NCI-H2029 (cell line): ENCODE measurements at places on chromosomes 4 and X.

GRCh38 chrX:149490100-149490499 lies 15.0 kb downstream of the IDS start:
- no peak for DNase-seq

DNA sequence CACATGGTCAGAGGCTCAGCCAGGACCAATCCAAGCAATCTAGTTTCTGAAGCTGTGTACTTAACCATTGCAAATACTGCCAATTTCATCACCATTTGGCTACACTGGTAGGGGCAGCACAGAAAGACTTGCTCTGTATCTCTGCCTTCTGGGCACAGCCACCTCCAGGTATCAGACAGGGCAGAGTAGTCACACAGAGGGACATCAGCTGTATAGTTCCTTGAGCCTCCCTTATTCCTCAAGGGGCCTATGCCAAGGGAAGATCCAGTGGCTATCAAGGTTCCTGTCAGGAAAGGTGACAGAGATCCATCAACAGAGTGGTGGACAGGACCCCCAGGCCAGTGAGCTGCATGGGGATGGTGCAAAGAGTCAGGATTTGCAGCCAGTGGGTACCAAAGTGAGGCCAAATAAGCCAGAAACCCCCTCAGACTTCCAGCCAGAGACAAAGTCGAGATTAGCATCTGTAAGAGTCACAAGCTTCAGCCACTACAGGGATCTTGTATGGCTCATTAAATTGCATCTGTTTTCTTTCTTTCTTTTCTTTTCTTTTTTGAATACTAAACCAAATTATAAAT lies 381.6 kb upstream of the CPEB2 start:
- DNase-seq = no peak

DNA sequence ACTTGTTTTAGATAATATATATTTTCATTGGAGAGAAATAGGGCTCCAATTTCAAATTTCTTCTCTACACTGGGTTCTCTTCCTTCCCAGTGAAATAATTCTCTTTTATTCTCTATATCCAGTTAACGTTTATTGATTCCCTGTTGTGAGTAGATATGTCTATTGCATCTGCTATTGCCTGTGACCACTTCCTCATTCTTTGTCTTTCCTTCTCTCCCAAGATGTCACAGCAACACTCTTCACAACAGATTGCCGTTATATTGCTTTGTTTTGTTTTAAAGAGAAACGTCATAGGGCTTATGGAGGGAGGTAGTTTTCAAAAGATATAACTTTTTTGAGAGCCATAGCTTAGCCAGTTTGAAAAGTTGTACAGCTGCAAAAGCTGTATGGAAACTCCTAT lies 343.8 kb downstream of the ARHGAP24 start:
- no peak for DNase-seq

GRCh38 chr4:124839786-124840390 lies 127.4 kb upstream of the ANKRD50 start:
- DNase-seq = no peak

DNA sequence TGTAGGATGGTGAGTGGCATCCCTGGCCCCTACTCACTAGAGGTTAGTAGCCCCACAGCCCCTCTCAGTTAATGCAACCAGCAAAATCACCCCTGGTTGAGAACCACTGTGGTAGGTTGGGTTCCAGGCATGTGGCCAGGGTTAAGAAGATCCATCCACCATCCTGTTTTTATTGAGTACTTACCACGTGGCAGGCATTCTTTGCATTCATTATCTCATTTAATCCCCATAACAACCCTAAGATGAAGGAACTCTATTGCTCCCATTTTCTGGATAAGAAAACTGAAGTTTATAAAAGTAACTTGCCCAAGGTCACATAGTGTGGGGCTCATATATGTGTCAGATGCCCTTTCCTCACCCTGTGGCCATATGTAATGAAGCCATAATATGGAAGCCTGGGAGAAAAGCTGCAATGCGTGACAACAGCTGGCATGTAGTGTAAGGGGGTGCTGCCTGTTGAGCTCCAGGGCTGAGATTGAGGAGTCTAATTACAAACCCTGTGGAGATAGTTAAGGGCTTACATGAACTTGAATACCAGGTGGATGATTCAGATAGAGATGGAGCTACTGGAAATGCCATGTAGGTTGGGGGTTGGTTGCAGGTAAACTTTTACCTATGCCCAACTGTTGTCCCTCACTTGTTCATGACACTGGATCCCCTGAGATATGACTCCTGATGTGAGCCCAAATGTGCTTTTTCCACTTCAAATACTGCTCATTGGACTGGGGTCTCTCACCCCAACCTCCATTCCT lies 100.2 kb upstream of the PGRMC2 start:
- no peak for DNase-seq

DNA sequence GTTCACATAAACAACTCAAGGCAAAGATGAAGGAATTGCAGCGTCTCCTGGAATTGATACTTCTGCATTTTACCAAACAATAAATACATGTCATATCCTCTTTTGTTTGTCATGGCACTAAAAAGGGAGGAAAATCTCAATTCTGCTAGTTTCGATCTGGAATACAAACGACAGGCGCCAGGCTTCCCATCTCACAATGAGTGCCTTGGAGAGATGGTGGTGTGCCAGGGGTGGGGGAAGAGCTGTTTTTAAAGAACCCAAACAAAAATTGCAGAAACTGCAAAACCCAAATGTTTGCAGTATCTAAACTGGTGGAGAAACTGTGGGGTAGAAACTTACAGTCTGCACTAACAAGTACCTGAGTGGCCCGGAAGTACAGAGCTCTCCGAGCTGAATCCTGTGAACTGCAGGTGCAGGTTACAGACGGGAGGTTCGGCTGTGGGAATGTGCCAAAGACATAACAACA lies 53.0 kb upstream of the KLF3 start:
- peak; percentile 35 for DNase-seq

DNA sequence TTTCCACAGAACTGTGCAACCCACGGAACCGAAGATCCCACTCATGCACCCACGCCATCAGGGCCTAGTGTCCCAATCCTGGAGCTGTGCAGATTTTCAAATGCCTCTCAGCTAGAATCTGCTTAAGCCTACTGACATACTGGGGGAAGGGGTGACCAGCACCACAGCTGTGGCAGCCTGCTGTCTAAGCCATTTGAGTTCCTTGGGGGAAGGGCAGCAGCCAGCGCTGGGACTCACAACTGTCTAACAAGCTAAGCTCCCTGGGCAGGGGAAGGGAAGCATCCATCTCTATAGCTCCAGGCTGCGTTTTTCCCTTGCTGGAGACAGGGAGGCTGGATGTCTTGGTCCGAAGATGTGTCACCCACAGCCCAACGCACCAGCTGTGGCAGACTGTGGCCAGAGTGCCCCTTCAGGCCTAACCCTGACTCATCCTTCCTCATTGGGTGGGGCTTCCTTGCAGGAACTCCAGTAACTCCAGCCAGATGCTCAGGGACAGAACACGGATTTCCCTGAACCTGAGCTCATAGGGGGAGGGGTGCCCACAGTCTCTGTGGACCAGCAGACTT lies 194.8 kb downstream of the CHRDL1 start:
- no peak for DNase-seq

- no peak for DNase-seq
Measured at GRCh38 chr4:8132400-8132799, 26.2 kb downstream of the ABLIM2 start.

DNA sequence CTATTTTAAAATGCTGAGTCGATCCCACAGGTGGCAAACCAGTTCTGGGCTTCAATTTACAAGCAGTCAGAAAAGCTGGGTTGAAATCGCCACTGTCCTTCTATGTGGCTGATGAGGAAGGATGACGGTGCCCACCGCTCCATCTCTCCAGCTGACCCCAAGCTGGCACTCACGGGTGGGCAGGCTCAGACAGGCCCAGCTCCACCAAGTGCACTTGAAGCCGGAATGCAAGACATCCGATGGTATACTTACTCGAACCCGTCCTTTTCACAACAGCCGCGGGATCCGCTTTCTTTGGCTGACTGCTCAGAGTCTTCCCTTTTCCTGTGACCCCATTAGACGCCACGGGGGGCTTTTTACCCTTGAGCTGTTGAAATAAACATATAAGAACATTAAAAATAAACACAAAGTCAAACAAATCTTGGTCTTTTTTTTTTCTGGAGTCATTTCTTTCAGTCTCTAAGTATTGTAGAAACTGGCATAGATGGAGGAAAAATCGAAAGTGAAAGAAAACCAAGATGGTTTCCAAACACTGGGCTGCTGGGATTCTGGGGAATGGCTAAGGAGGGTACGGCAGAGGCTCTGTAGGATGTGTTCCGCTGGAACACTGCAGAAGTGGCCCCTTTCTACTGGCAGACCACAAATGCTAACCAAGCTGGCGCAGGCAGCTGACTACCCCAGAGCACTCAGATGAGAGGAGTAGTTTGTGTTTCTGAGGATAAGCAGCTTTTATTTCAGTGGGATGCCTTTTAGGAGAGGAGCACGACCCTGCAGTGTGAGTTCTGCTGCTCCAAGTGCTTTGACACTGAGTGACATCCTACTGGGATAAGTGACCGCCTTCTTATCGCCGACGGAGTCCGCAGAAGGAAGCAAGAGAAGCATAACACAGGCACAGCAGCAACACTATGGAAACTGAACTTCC lies 160.9 kb downstream of the AFAP1 start:
- no peak for DNase-seq

DNA sequence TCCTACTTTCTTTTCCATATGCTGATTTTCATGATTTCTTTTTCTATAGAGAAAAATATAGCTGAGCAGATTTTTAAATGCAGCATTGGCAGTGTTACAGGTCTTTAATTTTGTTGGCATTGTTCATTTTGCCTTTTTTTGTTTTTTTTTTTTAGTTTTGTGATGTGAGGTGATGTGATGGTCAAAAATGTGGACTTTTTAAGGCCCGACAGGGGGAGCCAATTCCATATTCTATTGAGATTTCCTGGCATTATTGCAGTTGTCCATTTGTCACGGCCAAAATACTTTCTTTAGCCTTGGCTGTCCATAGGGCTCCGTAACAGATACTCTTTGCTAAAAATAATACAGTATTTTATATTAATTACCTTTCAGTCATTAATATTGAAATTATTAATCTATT lies 47.8 kb downstream of the SLIT2 start:
- no peak for DNase-seq

- no peak for DNase-seq
Measured at GRCh38 chrX:82230013-82230412, 1028.1 kb downstream of the SH3BGRL start.

- DNase-seq = no peak
Measured at GRCh38 chr4:79964020-79964399, 109.0 kb downstream of the ANTXR2 start.

DNA sequence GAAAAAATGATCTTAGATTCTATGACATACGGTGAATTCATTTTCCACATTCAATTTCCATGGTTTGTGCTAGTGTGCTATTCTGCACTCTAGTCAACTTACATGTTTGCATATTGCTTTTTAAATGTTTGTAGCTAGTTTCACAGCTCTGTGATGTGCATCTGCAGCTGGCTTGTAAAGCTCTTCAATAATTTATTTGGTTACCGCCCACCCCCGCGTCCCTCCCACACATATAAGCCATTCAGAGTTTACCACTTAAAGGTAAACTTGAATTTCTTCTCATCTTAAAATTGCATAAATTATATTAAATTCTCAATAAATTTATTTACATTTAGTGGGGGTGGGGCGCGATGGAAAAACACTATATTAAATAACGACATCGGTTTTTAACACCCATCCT lies 291 bp upstream of the NBDY start:
- no peak for DNase-seq

- DNase-seq = no peak
Measured at GRCh38 chr4:189291939-189292338, 648.7 kb upstream of the FRG1 start.

DNA sequence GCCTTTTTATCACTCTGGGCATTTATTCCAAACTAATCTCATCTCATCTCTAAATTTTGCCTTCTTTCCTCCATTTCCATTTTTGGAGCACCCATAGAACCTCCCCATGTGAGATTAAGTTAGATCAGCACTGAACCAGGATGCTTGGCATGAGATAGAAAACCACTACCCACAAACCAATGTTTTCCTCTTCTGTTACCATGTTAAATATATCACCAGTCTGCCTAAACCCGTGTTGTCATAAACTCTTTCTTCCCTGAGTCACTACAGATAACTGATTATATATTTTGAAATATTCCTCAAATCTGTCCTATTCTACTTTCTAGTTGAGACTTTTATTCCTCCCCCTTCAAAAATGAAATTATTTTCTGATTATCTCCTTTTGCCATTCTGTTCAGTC lies 37.6 kb downstream of the GABRB1 start:
- no peak for DNase-seq

- DNase-seq = no peak
Measured at GRCh38 chr4:53589511-53589910, 1.8 kb downstream of the LNX1 start.

GRCh38 chr4:7190691-7191545 lies 1.4 kb upstream of the SORCS2 start:
- DNase-seq = no peak

- no peak for DNase-seq
Measured at GRCh38 chr4:140726776-140727500, 29.2 kb downstream of the TBC1D9 start.

DNA sequence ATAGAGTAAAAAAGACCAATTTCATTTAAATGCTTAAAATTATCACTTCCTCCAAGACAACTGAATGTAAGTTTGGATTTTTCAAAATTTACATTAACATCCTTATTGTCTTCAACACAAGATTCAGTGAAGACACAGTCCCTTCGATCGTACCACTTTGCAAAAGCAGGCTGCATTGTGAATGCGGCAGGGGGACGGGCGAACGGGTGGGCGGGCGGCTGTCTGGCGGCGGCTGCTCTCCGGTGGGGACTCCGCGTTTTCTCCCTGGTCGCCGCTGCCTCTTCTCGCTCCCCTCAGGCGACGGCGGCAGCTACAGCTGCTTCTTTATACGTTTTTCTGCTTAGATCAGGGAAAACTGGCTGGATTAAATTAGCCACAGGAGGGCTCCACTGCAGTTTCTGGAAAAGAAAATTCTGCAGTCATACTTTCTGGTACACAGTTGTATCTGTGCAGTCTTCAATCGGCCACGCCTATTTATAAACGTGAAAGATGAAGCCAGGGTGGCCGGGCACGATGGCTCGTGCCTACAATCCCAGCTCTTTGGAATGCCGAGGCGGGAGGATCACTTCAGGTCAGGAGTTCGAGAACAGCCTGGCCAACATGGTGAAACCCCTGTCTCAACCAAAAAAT lies 33.9 kb upstream of the HPF1 start:
- peak; percentile 4 for DNase-seq

DNA sequence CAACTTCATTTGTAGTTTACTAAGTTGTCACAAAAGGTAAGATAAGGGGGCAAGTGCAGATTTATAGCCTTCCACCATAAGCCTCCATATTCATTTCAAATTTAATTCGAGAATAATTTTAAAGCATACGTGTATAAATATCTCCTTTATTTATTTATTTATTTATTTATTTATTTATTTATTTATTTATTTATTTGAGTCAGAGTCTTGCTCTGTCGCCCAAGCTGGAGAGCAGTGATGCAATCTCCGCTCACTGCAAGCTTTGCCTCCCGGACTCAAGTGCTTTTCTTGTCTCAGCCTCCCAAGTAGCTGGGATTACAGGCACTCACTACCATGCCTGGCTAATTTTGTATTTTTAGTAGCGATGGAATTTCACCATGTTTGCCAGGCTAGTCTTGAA lies 523.4 kb downstream of the FAT4 start:
- DNase-seq = no peak

GRCh38 chrX:143800150-143800549 lies 79.6 kb upstream of the SPANXN2 start:
- DNase-seq = no peak
